ENCODE measurements at places on chromosomes 3 and 15.

- DNase-seq: no peak
These were observed 12.4 kb upstream of the ZMAT3 start for GRCh38 chr3:179083977-179084376.

GRCh38 chr3:39378088-39378487 is 5.1 kb upstream of the SLC25A38 start:
- DNase-seq: no peak

DNA sequence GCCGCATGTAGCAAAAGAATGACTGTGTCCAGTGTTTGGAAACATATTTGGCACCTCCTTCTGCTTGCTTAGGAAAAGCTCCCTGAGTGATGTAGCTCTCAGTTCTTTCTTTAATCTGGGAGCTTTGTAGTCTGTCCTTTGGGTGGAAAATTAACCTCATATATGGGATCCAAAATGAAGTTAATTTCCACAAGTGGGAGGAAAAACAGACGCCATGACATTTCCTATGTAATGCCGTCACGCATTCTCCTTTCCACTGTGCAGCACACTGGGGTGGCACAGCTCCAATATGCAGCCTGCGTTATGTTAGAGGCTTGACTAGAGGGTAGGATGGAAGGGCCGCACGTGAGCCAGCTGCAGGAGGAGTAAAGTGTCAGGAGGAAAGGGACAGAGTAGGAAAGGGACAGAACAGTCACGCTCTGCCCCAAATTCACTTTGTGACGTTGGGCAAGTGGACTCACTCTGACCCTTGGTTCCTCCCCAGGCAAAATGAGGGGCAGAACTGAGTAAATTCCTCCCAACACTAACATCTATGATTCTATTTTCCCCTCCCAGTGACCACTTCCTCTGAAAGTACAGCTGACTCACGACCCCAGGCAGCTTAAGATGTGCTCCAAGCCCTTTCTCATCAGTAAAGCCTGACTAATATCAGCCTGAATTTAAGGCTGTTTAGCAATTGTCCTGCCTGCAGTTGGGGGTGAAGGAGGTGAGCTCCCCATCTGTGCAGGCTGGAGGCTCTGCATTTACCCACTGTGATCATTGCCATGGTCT is 176.5 kb upstream of the PFN2 start:
- DNase-seq: no peak

DNA sequence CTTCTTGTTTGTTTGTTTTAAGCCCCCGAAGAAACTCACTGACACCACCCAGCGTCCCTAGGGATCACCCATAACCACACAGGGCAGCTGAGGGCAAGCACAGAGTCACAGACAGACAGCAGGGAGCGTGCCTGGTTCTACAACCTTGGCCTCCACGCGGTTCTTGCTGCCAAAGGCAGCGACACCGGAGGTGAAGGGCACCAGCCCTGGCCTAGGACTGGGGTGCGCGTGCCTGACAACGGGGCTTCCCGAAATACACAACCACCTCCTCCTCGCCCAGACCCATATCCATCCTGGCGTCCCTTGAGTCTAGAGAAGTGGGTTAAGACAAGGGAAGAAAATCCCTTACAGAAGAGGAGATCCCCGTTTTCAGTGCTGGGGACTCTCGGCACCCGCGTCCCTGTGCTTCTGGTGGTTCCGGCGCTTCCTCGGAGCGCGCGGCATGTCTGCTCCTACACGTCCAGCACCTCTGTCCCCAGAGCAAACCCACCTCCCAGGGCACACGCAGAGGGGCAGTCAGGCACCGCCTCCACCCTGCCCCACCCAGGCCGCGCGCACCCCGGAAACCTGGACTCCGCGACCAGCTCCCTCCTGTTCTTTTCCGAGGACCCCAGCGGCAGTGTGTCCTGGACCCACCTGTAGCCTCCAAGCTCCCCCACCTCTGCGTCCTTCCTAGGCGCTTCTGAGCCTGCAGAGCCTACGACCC is 911 bp downstream of the RFTN1 start:
- no peak for DNase-seq

- no peak for DNase-seq
These were observed 82.0 kb downstream of the ISL2 start for GRCh38 chr15:76418352-76419140.

GRCh38 chr3:94416768-94417167 is 353.9 kb downstream of the NSUN3 start:
- DNase-seq: no peak

DNA sequence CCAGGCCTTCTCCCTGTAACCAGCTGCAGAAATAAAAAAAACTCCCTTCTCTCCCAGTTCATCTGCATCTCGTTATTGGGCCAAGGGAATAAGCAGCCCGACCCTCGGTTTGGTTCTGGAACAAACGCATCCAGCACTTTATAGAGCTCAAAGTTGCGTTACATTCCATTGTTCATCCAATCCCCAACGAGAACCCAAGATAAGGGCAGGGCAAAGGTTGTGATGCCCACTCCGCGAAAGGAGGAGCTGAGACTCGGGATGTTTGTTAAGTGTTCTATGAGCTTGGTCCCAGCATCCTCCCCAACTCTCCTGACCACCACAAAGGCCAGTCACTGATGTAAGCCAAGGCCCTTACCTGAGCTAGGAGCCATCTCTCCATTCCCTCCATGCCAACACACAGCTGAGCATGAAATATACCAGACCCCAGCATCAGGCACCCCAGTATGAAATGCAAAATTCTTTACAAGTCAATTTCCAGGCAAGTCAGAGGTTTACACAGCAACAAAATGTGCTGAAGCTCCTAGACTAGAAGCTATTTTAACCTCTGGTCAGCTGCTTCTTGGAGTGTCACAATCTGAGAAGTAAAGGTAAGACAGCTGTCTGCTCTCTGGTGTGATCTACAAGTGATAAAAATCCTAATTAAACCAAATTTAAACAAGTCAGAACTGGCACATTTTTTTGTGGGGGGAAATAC is 17.9 kb downstream of the CCDC12 start:
- no peak for DNase-seq

DNA sequence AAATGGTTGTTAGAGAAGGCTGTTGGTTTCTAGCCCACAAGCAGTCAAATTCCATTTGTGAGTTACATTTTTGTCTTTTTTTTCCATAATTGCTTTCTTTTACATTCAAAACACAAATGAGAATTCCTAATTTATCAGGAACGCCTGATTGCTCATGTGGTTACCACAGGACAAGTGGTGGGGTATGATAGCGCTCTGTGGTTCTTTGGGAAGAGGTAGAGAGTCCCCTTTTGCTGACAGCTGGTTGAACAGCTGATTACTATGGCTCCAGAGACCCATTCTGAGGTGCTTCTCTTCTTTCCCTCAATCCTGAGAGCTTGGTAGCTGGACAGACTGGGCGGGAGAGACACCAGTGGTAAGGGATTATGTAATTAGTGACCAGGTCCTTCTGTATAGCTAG is 24.4 kb downstream of the CNOT10 start:
- no peak for DNase-seq

- no peak for DNase-seq
These were observed 249.1 kb downstream of the PLCL2 start for GRCh38 chr3:17133632-17134545.

DNA sequence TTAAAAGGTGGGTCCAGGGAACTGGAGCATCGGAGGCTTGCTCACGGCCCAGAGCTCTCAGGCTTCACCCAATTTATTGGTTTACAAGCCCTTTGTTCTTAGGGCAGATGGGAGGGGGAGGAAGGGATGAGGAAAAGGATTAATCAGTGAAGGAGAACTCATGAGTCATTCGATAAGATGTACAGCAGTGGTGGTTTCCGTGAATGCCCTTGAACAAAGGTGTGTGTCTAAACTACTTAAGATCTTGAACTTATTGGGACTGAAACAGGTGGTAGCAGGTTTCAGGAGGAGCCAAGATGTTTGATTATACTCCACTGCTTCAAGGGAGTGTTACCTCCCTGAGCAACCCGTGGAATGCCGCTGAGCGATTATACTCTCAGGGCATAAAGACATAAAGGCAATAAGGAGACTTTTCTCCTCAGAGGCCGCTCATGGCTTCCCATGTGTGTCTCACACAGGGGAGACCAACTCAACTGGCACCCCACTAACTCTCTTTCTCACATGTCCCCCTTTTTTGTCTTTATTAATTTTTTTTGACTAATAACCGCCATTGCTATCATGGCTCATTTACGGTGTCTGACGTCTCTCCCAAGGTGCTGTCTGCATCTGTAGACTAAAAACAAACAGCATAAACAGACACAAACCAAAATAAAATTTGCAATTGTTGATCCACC is 17.3 kb upstream of the SLC28A2 start:
- no peak for DNase-seq

GRCh38 chr3:56878074-56878473 is 76.3 kb upstream of the ARHGEF3 start:
- DNase-seq: no peak

DNA sequence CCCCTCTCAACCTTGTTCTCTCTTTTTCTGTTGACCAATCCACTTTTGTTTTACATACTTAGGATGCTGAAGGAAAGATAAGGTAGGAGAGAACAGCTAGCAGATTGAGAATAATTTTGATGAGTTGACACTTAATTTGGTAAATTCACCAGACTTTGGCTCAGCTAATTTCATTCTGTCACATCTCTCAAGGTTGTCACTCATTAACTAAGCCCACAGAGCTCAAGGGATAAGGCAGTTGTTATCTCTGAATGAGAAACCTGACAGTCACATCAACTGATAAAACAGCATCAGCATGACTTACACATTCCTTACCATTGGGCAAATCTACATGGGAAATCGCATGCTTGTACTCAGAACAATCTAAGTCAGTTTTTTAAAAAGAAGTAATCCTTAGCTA is 591.4 kb downstream of the NLGN1 start:
- DNase-seq: no peak

DNA sequence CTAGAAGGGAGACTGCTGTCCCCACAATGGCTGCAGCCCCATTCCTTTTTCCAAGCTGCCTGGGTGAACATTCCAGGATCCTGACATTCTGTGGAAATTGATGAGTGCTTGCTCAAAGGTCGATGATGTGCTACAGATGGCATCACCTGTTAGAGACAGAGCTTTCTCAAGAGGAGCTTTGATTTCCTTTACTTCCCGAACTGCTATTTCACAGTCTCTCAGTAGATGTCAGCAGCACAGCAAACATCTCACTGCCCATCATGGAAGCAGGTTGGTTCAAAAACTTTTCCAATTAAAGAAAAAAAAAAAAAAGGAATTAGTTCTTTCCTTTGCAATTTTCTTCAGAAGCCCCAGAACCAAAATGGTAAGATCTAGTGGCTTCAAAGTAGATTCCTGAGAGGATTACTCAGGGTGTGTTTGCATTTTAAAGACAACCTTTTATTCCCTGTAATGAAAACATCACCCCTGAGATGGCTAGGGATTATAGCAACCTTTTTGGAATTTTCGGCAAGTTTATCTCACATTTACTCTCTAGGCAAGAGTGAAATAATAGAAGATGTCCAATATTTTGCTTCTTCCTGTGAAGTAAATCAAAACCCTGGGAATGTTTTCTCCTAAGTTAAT is 44.8 kb downstream of the POLR2M start:
- no peak for DNase-seq

DNA sequence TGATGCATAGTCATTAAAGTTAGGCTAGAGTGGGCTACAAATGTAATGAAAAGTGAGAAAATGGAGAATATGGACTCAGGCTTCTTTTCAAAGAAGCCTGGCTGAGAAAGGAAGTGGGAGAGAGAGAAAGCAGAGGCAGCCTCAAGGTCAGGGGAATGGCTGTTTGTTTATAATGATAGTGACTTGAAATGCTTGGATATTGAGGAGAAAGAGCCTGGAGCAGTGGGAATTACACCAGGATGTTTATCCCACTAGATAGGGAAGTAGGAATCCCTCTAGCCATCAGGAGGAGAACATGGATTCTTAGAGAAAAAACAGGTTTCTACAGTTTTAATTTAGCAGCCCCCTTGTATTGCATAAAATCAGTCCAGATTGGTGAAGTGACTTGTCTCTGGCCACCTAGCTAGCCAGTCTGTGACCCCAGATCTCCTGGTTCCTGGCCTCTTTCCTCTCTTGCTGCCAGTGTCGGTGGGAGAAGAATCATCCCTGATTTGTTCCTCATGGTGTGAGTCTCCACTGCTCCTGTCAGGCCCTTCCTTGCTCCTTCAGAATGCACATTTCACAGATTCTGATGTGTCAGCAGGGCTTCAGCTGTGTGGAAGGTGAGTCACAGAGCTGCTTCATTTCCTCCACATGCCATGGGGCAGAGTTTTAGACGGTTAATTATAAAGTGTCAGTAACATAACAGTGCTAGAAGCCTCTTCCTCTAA is 32.9 kb downstream of the SEMA6D start:
- no peak for DNase-seq

- no peak for DNase-seq
These were observed 125.3 kb downstream of the BDH1 start for GRCh38 chr3:197430502-197430901.

DNA sequence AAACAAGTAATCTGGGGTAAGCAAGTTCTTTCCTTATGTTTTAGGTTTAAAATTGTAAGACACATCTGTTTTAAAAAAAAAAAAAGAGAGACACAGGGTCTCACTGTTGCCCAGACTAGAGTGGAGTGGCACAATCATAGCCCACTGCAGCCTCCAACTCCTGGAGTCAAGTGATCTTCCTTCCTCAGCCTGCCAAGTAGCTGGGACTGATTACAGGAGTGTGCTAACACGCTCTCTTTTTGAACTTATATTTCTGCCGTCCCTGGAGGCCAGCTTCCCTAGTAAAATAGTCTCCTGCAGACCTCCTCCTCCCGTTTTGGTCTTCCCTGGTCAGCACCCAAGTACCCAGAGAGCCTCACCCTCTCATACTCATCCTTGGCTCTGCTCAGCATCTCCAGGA is 35.5 kb downstream of the DCP1A start:
- no peak for DNase-seq

DNA sequence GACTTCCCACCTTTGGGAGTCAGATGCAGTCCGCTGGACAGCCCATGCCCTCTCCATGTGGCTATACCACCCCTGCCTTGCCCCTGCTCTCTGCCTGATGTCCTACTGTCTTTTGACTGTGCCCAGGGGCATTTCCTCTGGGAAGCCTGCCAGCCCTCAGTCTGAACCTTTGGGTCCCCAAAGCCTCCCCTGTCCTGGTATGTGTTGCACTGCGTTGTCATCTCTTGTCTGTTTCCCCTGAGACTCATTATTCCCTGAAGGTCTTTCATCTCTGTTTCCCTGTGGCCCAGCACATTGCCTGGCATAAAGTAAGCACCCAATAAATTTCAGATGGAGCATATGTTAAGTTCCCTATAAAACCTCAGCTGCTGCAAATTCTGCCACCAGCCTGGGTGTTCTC is 236.6 kb upstream of the CTDSPL start:
- DNase-seq: no peak

DNA sequence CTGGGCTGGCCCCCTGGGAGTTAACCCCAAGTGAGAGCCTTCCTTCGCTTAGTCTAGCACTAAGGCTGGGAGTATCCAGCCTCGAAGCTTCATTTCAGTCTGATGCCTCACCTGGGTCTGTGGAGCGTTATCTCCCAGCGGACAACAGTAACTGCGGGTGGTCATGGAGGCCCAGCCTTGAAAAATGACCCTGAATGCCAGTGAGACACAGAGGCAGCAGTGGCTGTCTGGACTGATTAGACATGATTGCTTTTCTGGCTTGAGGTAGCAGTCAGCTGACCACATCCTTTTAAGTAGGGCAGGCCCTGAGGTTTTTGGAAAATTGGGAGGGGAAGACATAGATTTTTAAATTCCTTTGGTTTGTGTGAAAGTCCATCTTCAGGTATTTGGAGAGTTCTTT is 28.2 kb upstream of the TRIM59 start:
- DNase-seq: no peak

- DNase-seq: no peak
These were observed 4.6 kb downstream of the ACSBG1 start for GRCh38 chr15:78229431-78230406.

GRCh38 chr3:18355832-18356231 is 69.3 kb downstream of the SATB1 start:
- DNase-seq: no peak

GRCh38 chr15:98134905-98135304 is 174.4 kb downstream of the ARRDC4 start:
- DNase-seq: no peak

GRCh38 chr15:68552773-68553172 is 26.0 kb upstream of the CORO2B start:
- DNase-seq: no peak
